ENCODE measurements at places on chromosomes 2 and 18.

- DNase-seq: no peak
These were observed 133.4 kb downstream of the PLCL1 start for GRCh38 chr2:197937814-197938213.

GRCh38 chr2:184597571-184597991 is 748 bp upstream of the ZNF804A start:
- no peak for DNase-seq

GRCh38 chr18:7619676-7620075 is 52.6 kb downstream of the PTPRM start:
- no peak for DNase-seq

GRCh38 chr2:127508631-127509034 is 17.7 kb downstream of the IWS1 start:
- DNase-seq: peak; percentile 85

- DNase-seq: peak; percentile 35
These were observed 25.6 kb upstream of the ZC3H15 start for GRCh38 chr2:186460465-186460864.

DNA sequence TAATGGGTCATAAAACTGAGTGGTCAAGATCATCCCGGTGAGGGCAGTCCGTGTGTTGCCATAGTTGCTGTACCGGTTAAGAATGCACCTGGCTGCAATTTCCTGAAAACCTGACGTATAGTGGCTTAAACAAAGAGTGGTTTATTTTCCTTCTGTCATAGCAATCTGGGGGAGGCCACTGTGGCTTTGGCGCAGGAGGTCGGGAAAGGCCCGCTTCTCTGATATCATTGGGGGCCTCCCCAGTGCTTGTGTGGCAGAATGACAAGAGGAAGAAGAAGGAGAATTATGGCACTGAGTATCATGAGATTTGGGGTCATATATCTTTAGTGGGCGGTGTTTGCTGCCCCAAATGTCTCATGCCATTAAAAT is 4.4 kb downstream of the C2orf92 start:
- DNase-seq: no peak

GRCh38 chr2:228102949-228103348 is 78.5 kb downstream of the SPHKAP start:
- DNase-seq: no peak

DNA sequence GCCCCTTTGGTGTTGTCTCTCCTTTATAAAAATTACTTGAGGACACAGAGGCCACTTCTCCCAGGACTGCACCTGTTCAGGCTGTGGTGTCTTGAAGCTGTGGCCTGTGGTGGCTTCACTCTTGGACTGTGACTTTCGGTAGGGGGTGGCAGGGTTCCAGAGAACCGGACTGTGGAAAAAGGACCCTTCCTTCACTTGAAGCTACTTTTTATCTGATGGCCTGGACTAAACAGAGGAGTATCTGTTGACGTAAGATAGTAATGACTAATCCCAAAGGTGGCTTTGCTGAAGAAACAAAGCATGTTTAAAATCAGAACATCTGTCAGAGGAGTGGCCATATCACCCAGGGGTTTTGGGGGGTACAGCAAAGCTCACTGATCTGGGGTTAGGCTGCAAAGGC is 60.8 kb downstream of the CENPO start:
- DNase-seq: no peak

- no peak for DNase-seq
These were observed 52.6 kb downstream of the COL6A3 start for GRCh38 chr2:237361194-237362004.

DNA sequence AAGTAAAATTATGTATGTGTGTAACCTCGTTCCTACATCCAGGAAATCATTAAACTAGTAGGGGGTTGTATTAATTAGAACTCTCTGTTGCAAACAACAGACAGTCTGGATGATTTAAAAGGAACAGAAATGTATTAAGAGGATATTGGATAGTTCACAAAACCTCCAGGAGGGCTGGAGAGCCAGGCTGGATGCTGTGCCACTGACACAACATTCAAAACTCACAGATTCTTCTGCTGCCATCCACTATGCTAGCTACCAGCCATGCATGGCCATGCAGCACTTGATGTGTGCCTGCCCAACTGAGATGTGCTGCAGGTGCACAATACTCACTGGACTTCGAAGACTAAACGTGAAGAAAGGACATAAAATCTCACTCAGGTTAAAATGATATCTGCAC is 48.2 kb upstream of the SH3RF3 start:
- no peak for DNase-seq

- DNase-seq: no peak
These were observed 15.5 kb upstream of the DUSP19 start for GRCh38 chr2:183063083-183063482.

DNA sequence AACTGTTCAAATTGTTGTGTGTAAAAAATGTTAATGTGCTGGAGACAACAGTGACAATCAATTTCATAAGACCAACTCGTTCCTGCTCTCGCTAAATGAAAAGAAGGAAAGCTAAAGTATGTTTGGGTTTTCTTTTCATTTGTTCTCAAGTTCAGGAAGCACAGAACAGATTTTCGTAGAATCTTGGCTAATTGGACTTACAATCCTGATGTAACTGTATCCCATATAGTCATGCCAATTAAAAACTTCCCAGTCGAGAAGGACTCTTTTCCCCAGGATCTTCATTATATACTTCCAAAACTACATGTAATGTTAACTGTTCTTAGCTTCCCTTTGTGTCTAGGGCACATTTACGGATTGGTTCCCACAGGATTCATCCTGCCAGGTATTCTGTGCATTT is 135.4 kb upstream of the ITGB6 start:
- DNase-seq: no peak

DNA sequence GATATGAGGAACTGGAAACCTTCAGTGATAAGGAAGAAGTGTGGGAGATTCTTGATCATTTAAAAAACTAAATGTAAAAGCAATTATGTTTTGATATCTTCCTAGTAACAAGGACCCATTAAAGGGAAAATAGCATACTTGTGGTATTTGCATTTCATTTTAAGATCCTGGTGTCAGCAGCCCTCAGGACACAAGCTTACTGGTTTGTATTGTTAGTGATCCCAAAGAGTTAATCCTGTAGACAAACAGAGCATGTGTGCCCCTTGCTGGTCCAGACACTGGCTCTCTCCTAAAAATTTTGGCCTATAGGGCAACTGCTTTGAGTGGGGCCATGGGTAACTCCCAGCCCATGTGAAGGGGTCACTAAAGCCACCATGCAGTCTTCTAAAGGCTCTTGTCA is 101.1 kb upstream of the TFCP2L1 start:
- DNase-seq: no peak

GRCh38 chr18:519019-519879 is 18.7 kb upstream of the COLEC12 start:
- no peak for DNase-seq

- no peak for DNase-seq
These were observed 128.7 kb downstream of the RNF144A start for GRCh38 chr2:7045601-7046590.

DNA sequence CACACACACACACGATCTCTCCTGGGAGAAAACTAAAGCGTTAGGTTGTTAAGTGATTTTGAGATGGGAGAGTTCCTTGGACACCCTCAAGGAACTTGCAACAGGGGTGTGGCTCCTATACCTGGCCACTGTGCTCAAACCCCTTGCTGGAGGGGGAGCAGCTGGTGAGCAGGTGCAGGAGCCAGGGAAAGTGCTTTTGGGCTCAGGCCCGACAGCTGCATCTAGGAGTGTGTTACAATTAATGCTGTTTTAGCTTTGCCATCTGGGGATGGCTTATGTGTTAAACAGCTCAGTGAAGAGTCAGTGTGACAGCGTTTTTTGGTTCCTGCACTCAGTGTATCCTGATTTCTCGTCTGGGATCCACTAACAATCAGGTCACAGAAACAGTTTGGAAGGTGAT is 510.8 kb downstream of the TRIB2 start:
- DNase-seq: no peak

DNA sequence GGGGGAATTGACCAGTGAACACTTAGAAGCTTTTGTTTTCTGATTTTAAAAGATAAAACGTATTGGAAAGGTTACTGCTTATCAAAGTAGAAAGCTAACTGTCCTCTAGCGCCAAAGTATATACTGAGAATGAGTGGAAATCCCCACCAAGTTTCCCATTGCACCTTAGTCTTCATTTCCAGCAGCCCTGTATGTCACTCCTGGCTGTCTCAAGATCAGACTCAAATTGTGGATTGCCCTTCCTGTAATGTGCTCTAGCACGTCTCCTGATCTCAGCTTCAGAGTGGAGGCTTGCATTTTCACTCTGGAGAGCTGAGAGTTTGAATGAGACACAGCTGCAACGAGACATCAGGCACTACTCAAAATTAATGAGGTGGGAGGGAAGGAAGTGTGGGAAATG is 26.6 kb downstream of the MFF start:
- DNase-seq: no peak

DNA sequence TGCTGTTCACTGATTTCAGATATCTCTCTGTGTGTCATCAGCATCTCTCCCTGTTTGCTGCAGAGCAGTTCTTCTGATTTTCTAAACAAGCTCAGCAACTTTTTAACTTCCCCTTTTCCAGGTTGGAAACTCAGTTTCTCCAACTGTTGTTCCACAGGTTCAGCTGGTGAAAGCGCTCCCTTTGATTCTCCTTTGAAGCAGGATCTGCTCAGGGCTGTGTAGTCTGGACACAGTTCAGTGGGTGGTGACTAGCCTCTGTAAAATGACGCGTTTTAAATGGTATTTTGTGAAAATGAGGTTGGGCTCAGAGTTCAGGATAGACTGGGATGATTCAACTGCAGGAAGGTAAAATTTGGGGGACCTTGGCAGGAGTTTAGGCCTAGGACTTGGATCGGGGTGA is 106.3 kb downstream of the TRIM43 start:
- DNase-seq: no peak

DNA sequence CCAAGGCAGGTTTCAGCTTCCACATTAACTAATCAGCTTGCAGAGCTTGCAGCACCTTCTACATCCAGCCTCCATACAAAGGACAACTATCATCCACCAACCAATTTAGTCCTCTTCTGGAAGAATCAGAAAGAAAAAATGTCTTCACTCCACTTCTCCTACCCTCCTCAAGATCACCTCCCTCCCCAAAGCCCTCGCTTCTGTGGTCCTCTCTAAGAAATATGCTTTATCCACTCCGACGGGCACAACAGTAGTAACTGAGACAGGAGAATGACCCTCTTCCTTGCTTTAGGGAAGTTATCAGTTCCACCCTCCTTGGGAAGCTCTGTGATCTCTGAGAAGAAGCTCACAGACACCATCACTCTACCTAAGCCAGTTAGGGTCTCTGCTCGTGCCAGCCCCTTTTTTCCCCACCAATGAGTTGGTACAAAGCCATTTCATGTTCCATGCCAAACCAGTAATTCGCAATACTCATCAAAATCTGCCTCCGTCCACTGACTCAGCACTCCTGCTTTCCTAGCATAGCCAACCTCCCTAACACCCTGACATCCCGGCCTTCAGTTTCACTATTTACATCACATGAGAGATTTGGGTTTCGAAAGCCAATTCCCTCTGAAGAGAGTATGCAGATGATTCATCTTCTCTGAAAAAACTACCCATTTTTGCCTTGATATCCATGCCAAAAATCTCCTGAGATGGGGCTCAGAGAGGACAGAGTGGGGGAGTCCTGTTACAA is 114.1 kb upstream of the PKDCC start:
- no peak for DNase-seq

DNA sequence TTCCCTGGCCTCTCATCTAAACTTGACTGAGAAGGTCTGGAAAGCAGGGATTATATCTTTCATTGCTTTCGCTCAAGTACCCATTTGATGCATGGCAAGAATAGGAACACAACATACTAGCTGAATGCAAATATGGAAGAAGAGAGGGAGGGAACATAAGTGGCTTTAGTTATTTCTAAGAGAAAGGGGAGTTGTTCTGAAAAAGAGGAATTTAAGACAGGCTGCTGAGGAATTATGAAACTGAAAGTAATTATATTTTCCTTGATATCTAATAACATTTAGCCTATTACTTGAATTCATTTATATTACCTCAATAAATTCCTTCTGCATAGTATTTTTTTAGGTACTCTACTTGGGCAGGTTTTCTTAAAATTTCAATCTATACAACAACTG is 105.8 kb upstream of the TTN start:
- no peak for DNase-seq

- DNase-seq: no peak
These were observed 23.8 kb downstream of the WDR75 start for GRCh38 chr2:189465076-189465475.

- DNase-seq: no peak
These were observed 108.8 kb downstream of the SLC4A3 start for GRCh38 chr2:219736209-219736608.

DNA sequence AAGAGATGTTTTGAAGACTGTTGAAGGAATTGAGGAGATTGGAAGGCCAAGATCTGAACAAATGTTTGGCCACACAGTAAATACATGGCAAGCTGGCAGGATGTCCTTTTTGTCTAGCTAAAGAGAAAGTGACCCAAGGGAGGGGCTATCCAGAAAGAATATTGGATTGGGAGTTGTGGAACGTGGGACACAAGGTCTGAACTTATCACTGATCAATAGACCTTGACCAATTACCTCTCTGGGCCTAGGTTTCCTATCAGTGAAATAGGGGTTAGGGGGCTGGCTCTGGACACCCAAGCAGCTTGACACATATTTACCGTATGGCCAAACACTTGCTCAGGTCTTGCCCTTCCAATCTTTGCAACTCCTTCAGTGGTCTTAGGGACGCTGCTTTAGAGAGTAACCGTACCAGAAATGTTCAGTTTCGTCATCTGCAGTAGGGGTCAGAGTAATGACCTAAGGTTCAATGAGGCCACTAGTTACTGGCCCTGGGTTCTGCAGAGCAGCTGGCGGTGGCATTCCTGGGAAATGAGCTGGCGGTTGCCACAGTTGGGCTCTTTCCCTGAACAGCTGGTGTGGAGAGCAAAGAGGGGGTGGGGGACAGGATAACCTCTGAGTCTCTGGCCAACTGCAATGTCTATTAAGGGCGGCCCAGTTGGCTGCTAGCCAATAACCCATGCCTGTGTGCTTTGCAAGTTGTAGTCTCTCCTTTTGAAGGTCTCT is 70.1 kb upstream of the STPG4 start:
- DNase-seq: peak; percentile 31

DNA sequence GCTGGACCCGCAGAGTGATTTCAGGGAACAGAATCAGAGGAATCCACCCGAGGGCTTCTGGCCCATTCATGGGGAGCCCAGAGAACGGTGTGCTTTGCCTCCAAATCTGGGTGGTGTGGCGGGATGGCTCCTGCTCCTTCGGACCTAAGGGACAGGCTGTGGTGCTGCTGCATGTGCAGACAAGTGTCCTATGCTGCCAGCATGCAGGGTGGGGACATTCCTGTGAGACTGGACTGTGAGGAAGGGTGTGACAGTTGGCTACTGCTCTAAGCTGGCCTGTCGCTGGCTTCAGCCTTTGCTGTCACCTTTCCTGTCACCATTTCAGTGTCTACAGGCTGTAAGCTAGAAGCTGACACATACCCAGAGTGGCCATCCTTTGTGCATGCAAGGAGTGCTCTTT is 2.9 kb upstream of the SLC4A3 start:
- no peak for DNase-seq

- DNase-seq: no peak
These were observed 59.0 kb downstream of the E2F6 start for GRCh38 chr2:11406958-11407381.

- no peak for DNase-seq
These were observed 55.2 kb downstream of the UNC50 start for GRCh38 chr2:98663511-98664090.

- DNase-seq: no peak
These were observed 26.4 kb downstream of the TRAPPC12 start for GRCh38 chr2:3405876-3406275.

Data from SW 1271 (cell line).